ENCODE measurements at places on chromosomes 5 and 9.

DNA sequence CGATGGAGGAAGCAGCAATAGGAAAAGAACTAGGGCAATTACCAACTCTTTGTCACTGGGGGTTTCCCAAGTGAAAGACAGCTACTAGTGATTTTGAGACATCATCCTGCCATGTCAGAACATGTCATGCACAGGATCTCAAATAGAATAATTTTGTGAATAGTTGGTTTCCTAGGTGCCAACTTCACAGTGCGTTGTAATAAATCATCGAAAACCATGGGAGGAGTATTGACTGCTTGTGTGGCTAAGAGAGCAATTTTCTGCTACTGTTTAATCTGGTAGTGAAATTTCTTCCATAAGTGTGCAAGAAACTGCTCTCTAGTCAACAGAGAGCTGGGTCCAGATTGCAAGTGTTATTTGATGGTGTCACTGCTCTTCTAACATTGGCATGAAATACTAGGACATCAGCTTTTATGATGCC is 168.6 kb downstream of the NNT start:
- no peak for DNase-seq

DNA sequence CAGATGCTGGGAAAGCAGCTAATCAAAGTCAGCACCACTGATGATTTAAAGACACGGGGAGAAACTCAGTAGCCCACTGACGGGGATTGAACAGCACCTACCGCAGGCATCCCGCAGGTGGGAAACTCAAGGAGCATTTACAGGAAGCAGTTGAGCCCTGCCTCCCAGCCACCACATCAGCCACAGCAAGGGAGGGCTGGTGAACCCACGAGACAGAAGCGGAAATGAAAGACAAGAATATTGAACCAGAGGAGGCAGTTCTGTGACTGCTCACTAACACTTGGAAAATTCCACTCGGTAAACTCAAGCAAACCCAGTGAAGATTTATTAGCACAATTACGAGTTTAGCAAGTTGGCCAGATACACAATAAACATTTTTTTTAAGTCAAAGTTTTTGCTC is 10.6 kb upstream of the FAM163B start:
- DNase-seq: no peak

- DNase-seq: no peak
Measured at GRCh38 chr5:98095072-98095471, 678.4 kb upstream of the RGMB start.

- DNase-seq: no peak
Measured at GRCh38 chr9:2174306-2174705, 159.2 kb downstream of the SMARCA2 start.

GRCh38 chr9:34049630-34050384 is 1.1 kb upstream of the UBAP2 start:
- DNase-seq: peak; percentile 57

DNA sequence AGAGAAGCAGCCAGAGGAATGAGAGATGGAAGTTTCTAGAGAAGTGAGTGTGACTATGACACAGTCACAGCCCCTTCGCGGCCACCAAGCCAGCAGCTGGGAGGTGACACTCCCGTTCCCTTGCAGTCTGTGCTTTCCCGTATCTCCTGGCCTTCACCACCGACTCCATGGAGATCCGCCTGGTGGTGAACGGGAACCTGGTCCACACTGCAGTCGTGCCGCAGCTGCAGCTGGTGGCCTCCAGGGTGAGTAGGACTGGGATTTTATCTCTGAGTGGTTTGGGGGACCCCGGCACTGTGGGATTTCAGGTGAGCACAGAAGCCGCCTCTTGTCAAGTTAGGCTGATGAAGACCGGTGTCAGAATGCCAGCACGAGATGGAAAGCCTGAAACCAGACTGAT is 12.1 kb upstream of the SLC2A8 start:
- DNase-seq: no peak

DNA sequence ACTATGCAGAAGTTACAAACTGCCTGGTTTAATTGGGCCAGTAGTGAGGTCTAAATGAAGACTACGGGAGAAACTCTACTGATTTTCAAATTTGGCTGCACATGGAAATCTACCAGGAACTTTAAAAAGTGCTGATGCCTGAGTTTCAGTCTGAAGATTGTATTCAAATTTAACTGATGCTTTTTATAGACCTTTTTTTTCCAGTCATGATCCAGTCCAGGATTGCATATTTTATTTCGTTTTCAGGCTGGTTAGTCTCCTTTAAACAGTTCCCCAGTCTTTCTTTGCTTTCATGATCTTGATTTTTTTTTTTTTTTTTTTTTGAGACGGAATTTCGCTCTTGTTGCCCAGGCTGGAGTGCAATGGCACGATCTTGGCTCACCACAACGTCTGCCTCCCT is 23.7 kb upstream of the SPZ1 start:
- no peak for DNase-seq

DNA sequence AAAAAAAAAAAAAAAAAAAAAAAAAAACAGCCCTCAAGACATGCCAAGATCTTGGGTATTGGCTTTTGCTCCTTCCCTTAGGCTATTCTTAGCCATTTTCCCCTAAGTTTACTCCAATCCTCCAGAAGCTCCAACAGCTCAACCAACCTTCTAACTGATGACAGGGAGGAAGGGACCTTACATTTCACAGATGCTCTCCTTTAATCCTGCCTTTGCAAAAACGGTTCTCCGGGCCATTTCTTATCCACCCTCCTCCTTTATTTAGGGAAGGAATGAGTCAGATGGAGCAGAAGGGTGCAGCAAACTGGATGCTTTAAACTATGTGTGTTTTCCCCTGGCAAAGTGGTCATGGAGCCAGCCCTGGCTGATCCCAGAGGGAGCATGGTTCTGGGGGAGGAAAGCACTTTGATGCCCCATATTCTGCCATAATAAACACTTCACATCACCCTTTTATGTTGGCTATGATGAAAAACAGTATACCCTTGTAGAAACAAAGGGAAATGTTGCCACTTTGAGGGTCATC is 369.4 kb upstream of the DMAC1 start:
- DNase-seq: no peak

- no peak for DNase-seq
Measured at GRCh38 chr9:2810420-2811075, 33.3 kb downstream of the PUM3 start.

Measured in activated CD8-positive, alpha-beta memory T cell treated with anti-CD3 and anti-CD28 coated beads, Interleukin-2, amount 50 U/mL, for 48 hours (primary cell).